ENCODE measurements at places on chromosomes 3 and 15.

DNA sequence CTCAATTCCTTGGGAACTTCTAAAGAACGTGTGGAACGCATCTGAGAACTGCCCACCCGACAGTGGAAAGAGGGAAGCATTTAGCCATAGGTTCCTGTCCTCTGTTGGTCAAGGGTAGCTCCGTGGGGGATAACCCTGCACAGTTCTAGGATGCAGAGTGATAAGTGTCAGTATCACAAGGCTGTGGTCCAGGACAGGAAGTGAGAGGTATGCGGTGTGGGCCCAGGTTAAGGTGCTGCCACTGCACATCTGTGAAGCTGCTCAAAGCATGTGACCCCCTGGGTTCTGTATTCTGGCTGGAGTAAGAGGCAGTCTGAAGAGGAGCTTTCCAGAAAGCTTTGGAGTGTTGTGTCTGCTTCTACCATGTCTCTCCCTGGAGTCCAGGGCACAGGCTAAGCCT, 51.7 kb upstream of the HES1 start:
- no peak for DNase-seq

DNA sequence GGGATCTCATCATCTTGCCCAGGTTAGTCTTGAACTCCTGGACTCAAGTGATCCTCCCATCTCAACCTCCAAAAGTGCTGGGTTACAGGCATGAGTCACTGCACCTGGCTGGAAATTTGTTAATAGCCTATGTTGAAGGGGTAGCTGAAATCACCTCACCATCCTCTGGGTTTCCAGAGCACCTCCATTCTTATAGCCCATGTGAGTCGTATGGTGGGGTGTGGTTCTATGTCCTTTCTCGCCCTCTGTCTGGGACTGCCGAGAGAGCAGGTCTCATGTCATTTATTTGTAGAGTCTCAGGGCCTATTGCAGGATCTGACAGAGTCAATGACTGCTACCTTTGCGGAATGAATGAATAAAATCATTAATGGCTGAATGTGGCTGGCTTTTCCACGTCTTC, 20.9 kb downstream of the CEMIP start:
- no peak for DNase-seq

GRCh38 chr3:135792174-135792573, 173.4 kb upstream of the PPP2R3A start:
- DNase-seq: no peak

GRCh38 chr3:187900993-187901755, 155.9 kb upstream of the BCL6 start:
- DNase-seq: no peak

- DNase-seq: no peak
Observed at GRCh38 chr3:12840591-12841148, 695 bp downstream of the RPL32 start.

DNA sequence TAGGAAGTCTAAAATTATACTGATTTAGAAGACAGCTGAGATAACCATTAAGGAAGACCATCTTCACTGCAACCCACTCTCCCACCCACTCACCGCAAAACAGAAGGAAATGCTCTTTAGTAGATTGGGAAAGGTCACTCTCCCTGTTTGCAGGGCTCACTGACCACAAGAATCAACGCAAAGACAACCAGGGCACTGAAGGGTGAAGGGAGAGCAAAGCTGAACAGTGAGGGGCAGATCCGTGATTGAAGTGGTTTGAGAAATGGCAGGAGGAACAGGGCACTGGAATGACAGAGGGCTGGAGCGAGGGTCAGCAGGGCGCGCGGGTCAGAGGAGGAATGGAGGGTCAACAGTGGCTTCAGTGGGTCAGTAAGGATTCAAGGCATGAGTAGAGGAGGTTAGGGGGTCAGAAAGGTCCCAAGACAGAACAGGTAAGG, 520 bp downstream of the MESD start:
- no peak for DNase-seq

GRCh38 chr15:80946576-80946975, 43.0 kb downstream of the MESD start:
- DNase-seq: no peak

DNA sequence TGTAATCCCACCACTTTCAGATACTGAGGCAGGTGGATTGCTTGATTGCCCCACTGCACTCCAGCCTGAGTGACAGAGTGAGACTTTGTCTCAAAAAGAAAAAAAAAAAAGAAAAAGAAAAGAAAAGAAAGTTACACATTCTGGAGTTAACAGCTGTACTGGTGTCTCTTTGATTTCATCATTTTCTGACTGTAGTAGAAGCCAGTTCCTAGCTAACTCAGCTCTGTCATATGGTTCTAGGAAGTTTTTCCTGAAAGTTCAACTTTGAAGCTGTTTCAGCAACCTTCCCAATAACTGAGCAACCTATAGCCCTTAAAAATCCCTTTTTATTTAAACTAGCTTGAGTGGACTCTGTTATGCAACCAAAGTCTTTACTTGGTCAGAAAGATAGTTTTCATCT, 104.6 kb upstream of the STRIT1 start:
- no peak for DNase-seq

DNA sequence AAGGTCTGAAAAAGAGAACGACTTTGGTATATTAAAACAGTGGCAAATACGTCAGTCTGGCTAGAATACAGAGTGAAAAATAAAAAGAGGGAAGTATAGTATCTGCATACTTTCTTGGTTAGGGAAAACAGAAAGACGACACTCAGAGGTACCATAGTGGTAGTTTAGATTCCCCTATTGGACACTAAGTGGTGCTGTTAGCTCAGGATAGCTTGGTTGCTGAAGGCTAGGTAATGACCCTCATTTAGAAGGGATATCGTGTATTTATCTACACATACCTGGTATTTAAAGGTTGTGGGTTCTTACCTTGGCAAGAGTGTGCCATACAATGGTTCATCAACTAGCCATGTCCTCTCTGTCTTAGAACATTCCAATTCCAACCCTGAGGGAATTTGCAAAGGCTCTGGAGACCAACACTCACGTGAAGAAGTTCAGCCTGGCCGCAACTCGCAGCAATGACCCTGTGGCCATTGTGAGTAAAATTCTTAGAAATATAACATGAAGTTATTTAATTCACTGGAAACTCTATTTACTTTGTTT, 31.0 kb downstream of the TMOD2 start:
- DNase-seq: no peak

- DNase-seq: no peak
Observed at GRCh38 chr15:75407083-75407482, 38.7 kb upstream of the MAN2C1 start.

GRCh38 chr3:198079771-198080520, 119.9 kb downstream of the LMLN start:
- no peak for DNase-seq
